ENCODE measurements at places on chromosomes 13 and 19.

DNA sequence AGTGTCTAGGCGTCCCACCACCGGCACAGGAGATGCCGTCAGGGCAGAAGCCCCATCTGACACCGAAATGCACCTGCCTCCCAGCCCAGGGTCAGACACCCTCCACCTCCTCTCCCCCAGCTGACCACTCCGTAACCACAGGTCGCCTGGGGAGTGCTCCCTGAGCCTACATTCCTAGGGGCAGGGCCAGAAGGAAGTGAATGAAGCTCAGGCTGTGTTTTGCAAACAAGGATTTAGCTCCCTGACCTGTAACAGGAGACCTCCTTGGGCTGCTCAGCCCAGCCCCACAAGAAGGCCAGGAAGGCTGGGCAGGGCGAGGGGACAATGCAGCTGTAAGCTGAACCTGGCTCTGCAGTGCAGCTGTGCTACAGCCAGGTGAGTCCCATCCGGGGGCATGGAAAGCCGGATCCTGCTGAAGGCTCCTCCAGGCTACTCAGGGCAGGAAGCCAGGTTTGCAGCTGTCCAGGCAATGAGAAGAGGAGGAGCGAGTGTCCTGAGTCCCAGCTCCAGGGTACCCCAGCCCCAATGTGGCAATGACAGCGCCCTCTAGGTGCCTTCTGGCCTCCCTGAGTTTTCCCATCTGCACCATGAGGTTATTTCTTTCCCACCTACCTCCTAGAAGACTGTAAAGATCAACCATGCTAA lies 42.1 kb downstream of the RHPN2 start:
- no peak for DNase-seq

DNA sequence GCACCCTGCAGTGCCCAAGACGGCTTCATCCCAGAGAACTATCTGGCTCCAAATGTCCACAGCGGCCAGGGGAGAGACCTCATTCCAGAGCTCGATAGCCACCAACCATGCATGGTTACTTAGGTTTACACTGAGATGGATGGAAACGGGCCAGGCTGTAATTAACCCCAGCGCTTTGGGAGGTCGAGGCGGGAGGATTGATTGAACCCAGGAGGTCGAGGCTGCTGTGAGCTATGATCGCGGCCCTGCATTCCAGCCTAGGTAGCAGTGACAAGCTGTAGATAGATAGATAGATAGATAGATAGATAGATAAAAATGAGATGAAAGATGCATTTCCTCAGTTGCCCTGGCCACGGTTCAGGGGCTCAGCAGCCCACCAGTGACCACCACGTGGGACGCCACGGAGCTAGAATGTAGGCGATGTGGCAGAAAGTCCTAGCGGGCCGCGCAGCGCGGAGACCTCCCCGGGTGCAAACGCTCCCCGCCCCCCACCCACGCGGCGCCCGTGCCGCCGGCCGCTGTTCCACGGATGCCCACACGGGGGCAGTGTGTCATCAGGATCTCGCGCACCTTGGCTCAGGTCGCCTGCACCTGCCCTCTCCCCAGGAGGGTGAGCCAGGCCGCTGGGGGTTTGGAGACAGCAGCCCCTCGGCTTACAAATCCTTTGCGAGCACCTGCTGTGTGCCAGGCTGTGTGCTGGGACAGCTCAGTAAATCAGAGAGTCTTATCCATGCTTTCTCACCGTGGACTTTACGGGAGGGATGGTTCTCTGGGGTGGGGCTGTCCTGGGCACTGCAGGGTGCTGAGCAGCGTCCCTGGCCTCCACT lies 13.5 kb upstream of the TLE5 start:
- peak; percentile 89 for DNase-seq

GRCh38 chr19:8161135-8161646 lies 11.8 kb upstream of the FBN3 start:
- DNase-seq = no peak

- DNase-seq = no peak
Observed at GRCh38 chr19:16381756-16382401, 57.3 kb downstream of the KLF2 start.

DNA sequence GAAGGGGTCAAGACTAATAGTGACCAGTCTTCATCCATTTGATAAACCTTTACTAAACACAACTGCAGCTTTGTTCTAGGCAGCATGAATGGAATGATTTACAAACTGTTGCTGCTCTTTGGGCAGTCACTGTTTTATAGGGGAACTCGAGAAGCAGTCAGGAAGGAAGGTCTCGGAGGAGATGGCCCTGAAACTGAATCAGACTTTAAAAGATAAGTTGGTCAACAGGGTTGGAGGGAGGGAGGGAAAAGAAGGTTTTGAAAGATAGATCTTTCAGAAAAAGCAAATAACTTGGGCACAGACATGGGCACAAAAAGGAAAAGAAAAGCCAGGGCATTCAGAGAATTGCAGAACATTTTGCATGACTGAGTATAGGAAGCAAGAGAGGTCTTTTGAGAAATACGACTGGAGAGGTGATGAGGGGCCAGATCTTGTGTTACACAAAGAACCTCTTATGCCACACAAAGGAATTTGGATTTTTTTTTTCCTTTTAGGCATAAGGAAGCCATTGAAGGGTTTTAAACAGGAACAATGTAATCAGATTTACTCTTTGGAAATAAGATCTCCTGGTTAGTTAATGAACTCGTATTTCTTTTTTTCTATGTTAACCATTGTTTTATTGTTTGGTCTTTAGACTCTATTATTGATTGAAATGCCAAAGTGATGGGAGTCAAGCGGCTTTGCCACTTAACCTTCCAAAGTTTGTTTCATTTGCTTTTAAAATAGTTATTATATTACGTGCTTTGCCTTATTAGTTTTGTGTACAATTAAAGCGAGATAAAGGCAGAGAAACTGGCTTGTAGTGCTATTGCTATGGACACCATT lies 37.5 kb upstream of the SACS start:
- peak; percentile 22 for DNase-seq

DNA sequence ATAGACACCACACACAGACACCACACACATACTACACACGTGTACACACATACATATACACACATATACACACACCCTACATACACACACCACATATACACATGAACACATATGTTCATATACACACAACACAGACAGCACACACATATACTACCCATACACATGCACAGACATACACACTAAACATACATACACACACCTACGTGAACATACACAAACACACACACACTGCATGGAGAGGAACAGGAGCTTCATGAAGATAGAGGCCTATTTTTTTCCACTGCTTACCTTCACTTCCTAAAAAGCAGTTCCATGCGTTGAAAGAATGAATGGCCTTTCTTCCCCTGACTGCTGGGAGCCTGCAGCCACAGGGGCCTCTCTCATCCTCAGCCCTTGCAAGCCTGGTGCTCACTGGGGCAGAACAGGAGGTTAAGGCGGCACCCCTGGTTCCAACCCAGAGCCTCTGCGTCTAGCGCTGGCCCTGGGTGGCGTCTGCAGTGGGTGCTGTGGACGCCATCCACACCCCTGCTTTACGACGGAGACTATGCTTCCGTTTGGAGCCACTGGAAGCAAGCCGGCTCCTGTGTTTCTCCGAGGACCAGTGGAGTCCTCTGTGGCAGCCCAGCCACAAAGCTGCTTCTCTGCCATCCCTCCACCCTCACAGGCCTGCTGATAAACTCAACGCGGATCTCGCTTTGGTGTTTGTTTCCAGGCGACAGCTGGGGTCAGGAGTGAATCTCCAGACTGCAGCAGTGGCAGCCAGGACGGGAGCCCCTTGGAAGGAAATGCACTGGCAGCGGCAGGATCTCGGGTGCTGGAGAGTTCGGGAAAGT lies 1.9 kb upstream of the RASA3 start:
- DNase-seq = peak; percentile 65

GRCh38 chr19:48480183-48480557 lies 11.0 kb downstream of the CYTH2 start:
- peak; percentile 78 for DNase-seq

DNA sequence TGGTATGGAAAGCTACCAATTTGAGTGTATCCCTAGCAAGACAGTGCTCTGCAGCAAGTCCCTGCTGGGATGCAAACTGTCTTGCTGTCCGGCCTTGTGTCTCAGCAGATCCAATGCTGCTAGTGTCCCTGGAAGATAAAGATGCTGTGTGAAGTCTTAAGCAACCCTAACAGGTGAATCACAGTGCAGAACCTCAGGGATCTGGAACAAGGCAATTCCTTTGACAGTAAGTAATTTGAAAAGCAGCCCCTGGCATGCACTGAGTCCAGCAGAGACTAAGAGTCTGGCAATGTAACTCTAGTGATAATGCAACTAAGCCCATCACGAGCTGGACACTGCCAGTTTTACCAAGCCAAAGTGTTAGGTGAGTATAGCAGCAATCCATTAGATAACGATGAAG lies 1.7 kb upstream of the UCHL3 start:
- DNase-seq = no peak

- peak; percentile 79 for DNase-seq
Observed at GRCh38 chr13:112893570-112894422, 75.2 kb upstream of the MCF2L start.

DNA sequence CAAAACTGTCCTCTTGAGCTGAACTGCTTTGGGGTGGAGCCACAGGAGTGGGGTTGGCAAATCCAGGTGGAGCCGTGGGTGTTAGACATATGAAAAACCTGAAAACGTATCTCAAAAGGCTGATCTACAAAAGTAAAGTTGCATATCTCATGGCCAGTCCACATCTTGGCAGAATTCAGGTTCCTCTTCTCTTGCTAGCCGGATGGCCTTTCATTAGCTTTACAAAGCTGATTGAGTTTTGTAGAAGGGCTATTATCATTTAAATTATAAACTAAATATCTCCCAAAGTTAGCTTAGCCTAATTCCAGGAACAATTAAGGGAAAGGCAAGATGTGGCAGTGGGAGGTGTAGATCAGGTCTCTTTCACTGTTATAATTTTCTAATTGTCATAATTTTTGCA lies 1427.7 kb downstream of the EFNB2 start:
- no peak for DNase-seq

- DNase-seq = no peak
Observed at GRCh38 chr13:79898202-79898826, 417.4 kb downstream of the NDFIP2 start.

DNA sequence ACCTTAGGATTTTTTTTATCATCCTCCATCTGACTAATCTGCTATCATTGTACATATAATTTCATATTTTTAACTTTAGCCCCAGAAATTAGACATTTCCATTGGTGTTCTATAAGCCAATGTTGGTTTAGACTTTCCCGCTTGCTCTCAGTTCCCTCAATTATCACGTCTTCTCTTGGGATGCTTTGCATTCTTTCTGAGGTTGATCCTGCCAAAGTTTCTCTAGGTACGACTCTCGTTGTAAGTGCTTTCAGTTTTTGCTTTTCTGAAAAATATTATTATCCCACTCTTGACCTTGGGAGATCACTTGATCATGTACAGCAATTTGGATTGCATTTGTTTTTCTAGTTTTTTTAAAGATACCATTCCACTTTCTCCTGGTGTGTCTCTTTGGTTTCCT lies 270.2 kb downstream of the IRS2 start:
- no peak for DNase-seq

Data from retina (tissue), 1 donor.